ENCODE measurements at places on chromosomes 2 and 18. TPM values are rescaled to one million over a fixed set of nuclear protein-coding genes. Genes with fewer than 3 reads are reported as not detected.

GRCh38 chr2:15400240-15400826, 160.8 kb downstream of the NBAS start:
- no peak for DNase-seq

HK2 gene
- 14.3 TPM for polyA plus RNA-seq

SULT1C4 gene
- 0.97 TPM for polyA plus RNA-seq

IL36B gene
- polyA plus RNA-seq, result not detected

GRCh38 chr2:15425712-15426111, 135.4 kb downstream of the NBAS start:
- DNase-seq, result no peak

ELOA2 gene
- not detected for polyA plus RNA-seq

DNA sequence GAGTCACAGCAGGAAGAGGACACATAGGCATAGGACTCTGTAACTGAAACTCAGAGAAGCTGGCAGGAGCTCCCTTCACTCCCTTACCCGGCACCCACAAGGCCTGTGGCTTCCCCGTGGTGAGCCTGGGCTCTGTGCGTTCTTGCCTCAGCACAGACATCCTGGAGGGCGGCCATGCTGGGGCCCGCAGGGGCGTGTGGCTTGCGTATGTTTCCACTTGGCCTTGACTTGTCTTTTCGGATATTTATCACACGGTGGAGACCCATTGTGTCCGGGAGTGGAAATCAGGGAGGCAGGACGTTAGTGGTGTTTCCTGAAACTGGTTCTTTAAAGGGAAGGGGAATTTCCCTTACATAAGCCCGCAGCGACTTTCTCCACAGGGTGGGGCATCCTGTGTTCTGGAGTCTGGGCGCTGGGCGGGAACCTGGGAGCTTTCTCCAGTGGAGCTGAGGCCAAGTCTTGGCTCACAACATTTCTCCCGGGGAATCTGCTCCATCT, 49.9 kb upstream of the EML6 start:
- peak; percentile 87 for DNase-seq
